Activated T-cell treated with anti-CD3 and anti-CD28 coated beads, Interleukin-2, amount 50 U/mL, for 48 hours (primary cell): ENCODE measurements at places on chromosomes 1 and 21.
A peak's percentile ranks its signal among the peaks of the same experiment; 100 is the strongest.

DNA sequence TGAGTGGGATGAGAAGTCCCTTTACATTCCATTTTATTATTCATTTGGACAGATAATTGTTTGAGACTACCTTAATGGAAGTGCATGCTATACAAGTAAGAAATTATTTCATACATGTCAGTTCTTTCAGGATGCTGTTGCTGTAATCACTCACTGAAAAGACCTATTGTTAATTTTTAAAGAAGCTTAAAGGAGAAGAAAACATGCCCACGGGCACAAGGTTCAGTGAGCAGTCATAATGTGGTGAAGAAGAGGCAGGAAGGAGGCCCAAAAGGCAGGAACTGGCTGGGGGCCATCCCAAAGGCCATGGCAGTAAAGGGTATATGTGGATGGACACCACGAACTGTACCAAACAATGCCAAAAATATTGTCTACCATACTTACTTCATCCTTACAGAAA is 206.0 kb downstream of the LYPLAL1 start:
- no peak for DNase-seq

DNA sequence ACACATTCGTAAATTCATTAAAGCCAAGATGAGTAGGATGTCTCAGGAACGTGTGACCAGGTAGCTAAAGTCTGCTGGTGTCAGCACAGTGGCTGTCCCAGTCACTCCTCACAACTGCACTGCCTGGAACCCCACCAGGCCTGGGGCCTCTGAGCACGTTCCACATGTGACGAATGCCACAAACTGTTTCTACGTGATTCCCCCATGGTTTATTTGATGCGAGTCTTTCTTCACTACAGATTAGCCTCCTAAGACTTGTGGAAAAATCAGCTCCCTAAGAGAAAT is 33.2 kb downstream of the PRDM15 start:
- no peak for DNase-seq

DNA sequence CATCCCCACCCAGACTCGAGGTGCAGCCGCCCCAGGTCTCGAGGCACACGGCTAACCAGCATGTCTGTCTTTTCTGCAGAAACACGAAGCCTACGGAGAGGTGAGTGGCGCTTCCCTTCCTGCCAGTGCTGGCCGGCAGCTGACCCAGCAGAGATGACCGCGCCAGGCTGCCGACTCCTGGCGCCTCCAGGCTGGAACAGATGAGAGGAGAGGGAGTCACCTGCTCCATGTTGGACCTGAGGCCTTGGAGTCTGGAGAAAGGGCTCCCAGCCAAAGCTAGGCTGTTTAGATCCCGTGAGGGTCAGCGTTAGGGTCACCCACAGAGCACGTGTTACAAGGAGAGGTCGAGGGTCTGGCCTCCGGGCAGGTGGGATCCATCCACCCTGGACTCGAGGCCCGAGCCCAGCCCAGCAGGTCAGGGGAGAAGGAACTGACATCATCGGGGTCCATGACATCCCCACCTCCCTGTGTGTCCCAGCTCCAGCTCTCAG is 14.9 kb downstream of the COL6A2 start:
- peak; percentile 3 for DNase-seq

DNA sequence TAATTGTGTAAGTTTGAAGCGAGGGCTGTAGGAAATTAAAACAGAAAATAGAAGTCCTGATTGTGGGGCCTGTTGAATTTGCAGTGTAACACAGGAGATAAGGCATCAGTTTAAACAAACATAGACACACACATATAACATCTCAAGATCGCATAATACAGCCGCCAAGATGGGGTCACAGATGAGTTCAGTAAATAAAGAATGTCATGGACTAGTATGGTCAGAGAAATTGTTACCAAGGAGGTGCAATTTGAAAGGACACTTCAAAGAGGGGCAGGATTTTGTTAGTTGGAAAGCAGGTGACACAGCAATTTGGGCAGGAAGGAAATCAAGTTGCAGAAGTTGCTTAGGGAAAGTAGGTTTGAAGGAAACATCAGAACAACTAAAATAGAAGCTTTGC is 450.0 kb downstream of the USP25 start:
- DNase-seq: no peak

DNA sequence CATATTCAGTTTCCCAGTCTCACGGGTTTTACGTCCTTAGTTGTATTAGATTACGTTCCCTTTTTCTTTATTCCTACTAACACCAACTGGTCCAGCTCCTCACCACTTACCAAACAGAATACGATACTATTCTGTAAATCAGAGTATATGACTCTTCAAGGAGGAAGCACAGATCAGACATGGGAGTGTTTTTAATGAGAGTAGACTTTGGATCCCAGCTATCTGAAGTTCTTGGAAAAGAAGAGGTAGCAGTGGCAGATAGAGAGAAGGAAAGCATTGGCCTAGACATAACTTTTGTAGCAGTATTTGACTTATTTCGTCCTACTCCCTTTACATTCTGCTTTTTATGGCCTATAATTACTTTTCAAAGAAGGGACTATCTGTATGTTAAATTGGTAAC is 24.1 kb upstream of the PLA2G4A start:
- DNase-seq: no peak

DNA sequence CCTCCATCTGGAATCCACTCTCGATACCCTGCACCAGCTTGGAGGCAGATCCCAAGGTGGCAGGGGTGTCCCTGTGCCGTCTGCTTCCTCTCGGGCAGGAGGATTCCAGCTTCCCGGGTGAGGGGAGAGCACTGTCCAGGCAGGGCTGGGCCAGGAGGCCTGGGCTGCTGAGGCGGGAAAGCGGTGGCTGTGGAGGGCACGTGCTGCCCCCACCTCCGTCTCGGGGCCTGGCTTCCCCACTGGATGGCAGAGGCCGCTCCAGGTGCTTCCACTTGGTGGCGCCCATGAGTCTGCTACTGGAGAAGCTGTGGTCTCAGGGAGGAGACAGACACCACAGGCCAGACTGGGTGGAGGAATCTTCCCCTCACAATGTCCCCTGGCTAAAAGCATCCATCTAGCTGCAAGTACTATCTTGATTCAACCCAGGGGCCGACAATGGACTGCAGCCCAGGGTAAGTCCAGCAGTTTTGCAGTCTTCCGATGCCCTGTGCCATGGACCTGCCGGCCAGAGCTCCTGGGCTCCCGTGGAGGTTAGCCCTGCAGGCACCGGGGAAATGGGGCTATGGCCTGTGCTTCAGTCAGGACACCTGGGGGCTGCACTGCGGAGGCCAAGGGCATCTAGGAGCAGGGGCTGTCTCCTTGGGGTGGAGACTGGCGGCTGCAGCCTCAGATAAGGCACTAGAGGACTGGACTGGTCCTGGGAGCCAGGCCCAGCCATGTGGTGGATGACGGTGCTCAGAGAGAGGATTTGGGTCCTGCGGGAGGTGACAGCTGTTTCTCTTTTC is 41.3 kb upstream of the EIF4G3 start:
- DNase-seq: peak; percentile 70

DNA sequence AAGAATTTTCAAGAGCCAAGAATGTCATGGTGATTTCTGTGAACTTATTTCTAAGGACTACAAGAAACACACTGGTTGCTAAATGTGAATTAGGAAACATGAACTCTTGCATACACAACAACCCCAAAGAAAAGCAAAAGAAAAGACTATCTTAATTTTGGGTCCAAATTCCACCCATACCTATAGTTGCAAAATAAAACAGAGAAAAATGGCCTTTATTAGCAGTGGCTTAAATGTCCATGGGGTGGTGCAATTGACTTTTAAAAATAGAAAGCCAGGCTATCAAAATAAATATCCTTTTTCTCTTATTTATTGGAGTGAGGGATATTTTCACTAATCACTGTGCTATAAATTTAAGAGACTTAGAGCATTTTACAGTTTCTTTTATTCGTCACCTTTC is 80.9 kb upstream of the DPYD start:
- DNase-seq: no peak

DNA sequence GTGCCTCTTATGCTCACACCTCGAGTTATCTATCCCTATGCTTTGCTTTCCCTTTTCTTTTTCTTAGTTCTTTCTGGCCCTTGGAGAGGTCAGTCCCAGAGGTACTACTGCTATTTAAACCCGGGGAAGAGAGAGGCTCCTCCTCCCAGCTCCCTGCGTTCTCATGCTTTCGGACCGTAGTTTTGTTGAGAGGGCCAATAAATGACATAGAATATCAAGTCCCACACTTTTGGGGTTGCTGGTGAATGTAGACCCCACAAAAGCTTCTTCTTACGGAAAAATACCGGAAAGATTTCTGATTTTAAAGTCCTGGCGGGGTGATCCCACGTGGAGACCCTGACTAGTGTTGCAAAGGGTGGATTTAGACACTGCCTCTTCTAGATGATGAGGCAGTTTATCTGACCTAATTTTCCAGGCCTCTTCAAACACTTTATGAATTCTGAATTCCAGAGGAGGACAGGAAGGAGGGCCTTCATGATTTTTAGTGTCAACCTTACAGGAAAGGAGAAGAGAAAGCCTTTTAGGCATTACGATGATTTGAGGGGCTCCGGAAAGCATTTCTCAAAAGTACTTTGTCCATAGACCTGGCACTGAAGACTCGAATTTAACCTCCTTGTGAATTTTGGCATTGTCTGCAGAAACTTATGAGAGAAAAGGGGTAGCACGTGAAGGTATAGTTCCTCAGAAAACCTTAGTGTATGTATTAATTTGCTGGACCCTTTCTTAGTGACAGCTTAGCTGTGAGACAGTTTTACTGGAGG is 694 bp downstream of the TMEM167B start:
- DNase-seq: no peak

DNA sequence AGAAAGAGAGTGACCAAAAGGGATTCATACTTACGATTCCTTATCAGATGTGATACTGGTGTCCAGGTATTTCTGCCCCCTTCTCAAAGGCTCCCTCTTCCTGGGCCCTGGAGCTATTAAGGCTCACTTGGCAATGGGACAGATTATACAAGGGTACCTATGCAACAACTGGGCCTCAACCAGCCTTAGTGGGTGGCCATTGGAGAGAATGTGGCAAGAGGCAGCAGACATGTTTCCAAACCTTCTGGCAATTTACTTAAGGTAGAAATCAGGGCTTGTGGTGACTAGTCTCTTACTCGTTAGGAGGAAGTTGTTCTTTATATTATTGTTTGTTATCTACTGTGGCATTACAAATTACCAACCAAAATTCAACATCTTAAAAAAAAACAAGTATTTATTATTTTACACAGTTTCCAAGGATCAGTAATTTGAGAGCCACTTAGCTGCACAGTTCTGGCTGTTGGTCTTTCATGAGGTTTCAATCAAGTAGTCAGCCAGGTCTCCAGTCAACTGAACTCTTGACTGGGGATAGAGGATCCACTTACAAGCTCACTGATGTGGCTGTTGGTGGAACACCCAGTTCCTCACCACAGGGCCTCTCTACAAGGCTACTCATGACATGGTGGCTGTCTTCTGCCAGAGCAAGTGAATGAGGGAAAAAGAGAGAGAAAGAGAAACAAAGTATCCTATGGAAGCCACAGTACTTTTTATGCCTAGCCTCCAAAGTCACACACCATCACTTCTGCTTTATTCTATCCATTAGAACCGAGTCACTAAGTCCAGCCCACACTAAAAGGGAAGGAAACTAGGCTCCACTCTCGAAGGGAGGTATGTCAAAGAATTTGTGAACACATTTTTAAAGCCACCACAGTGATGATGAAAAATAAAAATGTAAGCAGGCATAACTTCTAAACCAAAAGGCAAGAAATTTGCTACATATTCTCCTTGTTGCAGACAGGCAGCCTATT is 10.7 kb downstream of the ZNF648 start:
- no peak for DNase-seq

DNA sequence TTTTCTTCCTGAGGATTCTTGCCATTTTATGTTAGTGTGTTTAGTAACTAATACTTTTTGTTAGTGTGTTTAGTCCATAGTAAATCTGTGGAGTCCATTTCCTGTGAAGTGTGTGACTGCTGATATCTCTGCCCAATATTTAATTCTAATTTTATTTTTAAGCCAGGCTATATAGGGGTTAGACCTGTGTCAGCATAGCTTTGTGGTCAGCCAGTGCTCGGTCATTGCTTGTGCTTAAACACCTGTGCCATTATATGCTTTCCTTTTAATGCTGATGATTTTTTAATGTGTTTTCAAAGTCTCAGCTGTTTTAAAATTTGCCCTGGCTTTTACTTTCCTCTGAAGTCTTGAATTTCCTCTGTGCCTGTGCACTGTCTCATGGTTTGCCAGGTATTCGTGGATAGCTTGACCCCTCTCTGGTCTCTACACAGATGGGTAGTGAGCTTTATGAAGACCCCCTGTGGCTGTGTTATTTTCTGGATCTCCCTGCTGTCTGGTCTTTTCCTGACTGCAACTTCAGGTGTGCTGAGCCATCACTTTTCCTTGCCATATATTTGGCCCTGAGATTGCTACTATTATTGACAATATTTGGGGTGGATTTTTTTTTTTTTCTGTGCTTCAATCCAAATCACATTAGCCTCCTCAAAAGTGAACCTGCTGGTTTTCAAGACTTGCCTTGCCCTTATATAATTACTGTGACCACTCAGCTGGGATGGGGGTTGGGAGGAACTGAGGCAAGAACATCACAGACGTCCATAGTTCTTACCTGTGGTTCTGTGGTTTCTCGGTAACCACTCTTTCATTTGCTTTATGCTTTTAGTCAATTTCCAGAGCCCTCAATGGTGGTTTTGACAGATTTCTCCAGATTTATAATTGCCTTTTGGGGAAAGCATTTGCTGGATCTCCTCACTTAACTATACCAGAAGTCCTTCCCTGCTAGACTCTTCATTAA is 59.6 kb downstream of the RPS6KC1 start:
- no peak for DNase-seq

GRCh38 chr1:227069490-227069889 is 129.4 kb downstream of the COQ8A start:
- no peak for DNase-seq

DNA sequence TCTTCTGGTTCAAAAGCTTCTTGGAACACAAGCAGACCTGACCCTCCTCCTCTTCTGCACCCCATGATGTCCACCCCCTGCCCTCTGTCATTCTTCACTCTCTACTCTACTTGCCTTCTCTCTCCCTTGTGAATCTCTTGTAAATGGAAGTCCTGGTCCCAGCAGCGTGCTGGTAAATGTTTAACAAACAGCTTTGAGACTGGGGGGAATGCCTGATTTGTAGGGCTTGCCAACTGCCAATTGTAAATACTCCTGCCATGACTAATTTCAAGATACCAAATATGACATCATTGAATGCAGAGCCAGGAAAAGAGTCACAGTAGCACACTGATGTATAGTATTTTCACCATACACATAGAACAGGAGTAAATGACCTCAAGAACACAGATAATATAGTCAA is 40.9 kb upstream of the LRRN2 start:
- DNase-seq: peak; percentile 13

- DNase-seq: no peak
Observed at GRCh38 chr1:110242731-110243130, 32.6 kb downstream of the KCNC4 start.

GRCh38 chr21:37764691-37765090 is 151.6 kb downstream of the KCNJ6 start:
- DNase-seq: no peak

GRCh38 chr1:200895801-200896530 is 1.3 kb downstream of the INAVA start:
- DNase-seq: no peak

DNA sequence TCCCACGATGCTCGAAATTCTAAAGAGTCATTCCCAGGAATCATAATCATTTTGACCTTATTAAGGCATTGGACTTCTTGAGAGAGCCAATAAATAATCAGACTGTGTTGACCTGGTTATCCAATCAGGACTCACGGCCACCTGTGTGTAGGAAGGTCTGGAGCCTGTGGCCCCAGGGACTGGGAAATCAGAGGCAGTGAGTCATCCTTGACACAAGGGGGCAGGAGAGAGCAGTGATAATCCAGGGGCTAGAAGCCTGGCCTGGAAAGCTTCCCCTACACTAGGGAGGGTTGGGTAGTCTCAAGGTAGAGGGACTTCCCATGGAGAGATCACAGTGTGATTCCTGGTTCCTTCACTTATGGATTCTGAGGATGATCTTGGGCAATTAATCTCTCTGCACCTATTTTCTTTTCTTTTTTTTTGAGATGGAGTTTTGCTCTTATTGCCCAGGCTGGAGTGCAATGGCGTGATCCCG is 4.7 kb downstream of the MR1 start:
- DNase-seq: peak; percentile 70
